ENCODE measurements at places on chromosomes 6 and 20.
A peak's percentile ranks its signal among the peaks of the same experiment; 100 is the strongest.

DNA sequence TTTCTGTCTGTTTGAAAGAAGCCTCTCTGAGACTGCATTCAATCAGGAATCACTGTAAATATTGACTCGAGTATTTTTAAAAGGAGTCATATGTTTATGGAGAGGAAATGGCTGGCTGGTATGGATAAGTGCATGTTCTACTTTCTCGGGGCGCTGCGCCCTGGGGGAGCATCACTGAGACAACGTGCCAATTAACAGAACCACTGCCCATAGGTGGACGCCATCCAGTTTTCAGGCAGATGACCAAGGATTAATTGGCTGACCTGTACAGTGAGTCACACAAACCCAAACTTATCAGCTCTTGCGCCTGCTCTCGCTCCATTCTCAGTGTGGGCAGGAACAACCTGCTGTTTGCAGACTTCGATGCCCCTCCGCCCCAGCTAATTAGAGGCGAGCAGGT is 571.2 kb downstream of the QKI start:
- DNase-seq: no peak

DNA sequence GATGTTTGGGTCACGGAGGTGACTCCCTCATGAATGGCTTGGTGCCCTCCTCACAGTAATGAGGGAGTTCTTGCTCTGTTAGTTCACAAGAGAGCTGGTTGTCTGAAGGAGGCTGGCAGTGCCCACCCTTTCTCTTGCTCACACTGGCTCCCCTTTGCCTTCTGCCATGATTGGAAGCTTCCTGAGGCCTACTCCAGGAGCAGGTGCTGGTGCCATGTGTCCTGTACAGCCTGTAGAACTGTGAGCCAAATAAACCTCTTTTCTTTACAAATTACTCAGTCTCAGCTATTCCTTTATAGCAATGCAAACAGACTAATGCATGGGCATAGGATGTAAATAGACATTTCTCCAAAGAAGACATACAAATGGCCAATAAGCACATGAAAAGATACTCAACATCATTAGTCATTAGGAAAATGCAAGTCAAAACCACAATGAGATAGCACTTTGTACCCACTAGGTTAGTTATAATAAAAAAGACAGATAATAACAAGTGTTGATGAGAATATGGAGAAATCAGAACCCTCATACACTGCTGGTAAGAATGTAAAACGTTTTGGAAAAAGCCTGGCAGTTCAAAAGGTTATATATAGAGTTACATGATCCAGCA is 17.7 kb downstream of the C20orf203 start:
- no peak for DNase-seq

- DNase-seq: no peak
These were observed 39.7 kb upstream of the COL10A1 start for GRCh38 chr6:116165596-116165995.

- DNase-seq: no peak
These were observed 13.3 kb upstream of the GGTLC1 start for GRCh38 chr20:24001712-24002405.

- DNase-seq: no peak
These were observed 98.5 kb downstream of the LY86 start for GRCh38 chr6:6686748-6687601.

DNA sequence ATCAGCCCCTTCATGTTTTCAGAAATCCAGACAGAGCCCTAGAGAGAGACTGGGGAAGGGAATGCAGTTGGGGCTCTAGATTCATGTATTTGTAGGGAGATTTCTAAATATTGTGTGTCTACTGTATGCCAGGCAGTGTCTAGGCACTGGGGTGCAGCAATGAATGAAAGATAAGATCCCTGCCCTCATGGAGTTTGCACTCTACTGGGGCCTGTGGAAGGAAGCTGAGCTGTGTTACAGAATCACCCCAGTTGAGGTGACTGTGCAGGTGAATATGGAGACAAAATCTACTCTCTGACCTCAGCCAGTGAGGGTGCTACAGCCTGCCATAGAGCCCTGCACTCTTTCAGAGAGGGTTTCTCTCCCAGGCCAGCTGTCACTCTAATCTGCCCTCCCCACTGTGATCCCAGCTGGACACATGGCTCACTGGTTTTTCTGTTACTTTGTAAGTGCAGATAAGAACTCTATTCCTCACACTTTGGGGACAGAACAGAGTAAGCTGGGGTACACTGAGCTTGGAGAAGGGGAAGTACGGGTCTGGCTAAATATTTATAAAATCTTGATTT is 69.2 kb upstream of the E2F3 start:
- no peak for DNase-seq

GRCh38 chr20:47129306-47129705 is 227.2 kb downstream of the ZMYND8 start:
- no peak for DNase-seq

DNA sequence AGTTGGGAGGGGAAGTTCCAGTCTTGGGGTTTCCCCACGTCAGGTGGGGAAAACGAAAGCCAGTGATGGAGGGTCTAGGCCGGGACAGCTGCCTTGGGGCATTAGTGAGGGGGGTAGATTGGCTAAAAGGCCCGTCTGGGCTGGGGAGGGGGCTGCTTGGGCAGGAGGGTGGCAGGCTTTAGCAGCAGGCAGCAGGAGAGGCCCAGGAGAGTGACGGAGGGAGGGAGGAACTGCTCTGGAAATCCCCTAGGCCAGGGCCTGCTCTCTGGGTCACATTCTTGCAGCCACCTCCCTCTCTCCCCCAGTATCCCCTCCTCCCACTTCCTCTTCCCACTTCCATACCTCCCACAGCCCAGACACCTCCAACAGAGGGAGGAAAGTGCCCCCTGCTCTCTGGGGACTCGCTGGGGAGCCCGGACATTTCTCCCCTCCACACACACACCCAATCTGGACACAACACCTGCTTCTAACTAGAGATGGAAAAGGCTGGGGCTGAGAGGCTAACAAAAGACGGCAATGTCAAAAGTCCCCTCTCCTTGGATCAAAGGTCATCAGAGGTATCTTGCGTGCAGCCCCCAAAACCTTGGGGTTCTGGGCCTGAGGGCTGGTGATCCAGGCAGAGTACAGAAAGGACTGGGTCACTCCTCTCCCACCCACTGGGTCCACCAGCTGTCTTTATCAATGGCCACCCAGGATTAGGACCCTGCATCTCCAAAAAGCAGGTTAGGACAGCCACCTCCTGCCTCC is 1.8 kb downstream of the NFKBIE start:
- peak; percentile 41 for DNase-seq

- no peak for DNase-seq
These were observed 61.0 kb downstream of the NUDT3 start for GRCh38 chr6:34331371-34332050.

DNA sequence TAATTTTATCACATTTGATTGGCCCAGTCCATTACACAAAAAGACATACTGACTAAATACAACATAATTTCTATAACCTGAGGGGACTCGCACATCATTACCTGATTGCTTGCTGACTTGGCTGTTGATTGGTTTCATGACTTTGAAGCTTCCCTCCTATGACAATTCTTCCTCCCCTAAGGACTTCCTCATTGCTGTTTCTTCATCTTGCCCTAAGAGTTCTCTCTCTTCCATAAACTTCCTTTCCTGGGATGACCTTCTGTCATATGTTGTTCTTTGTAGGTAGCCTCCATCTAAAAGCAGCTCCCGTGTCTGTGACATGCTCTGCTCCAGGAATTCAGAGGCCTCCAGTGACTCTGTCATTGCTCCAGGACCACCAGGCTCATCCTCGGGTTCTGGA is 22.6 kb downstream of the RSPH3 start:
- DNase-seq: no peak

DNA sequence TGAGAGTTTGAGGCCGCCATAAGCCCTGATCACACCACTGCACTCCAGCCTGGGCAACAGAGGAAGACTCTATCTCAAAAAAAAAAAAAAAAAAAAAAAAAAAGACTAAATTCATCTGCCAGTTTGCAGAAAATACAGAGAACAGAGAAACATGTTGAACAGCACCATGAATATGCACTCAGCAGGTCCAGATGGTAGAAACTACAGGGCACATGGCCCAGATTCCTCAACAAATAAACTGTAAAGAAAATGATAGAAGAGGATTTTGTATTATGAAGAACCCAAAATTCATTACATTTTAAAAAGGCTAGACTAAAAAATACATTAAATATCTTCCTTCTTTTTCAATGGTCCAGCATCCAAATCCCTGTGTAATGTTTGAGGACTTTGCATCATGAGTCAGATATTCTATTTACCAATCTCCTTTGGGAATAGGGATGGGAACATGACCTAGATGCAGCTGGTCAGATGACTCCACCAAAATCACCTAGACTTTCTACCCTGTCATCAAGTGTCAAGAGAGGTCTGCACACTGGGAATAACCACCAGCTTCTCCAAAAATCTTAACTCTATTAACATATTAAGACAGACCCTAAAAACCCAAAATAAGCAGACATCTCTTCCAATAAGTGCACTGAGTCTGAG is 189.1 kb upstream of the TCF21 start:
- DNase-seq: no peak

- DNase-seq: no peak
These were observed 68.5 kb downstream of the TMEM200A start for GRCh38 chr6:130434174-130434873.

- no peak for DNase-seq
These were observed 125.5 kb downstream of the THEMIS start for GRCh38 chr6:127775371-127775770.

- DNase-seq: no peak
These were observed 4.2 kb upstream of the ANGPT4 start for GRCh38 chr20:920311-920710.

DNA sequence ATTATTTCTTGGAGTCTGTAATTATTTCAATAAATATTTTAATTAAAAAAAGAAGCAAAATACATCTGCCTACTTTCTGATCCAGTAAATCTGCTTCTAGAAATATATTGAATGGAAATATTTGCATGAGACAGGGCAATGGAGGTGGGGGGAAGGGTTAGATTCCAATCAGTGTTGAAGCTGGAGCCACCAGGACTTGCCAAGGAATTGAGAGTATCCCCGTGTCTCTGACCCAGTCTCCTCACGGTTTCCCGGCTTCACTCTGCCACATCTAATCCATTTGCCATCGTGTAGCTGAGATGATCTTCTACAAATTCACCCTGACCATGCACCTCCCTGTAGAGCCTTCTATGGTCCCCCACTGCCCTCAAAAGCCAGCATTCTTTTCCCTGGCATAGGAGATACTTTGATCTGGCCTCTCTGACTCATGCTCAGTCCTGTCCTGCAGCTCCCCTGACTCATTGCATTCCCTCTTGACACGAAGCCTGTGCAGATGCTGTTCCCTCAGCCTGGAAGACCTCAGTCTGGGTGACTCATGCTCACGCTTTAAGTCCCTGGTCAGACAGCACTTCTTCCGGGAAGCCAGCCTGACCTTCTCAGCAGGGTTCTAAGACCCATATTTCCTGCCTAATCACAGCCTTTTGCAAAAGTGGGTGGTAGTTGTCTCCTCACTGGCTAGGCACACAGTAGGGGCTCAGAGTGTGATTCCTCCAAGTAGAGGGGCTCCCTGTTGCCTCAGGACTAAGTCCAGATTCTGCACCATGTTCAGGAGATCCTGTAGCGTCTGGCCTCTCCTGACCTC is 23.0 kb upstream of the FKBP1A start:
- DNase-seq: no peak

- no peak for DNase-seq
These were observed 9.2 kb downstream of the NRN1 start for GRCh38 chr6:5997420-5997987.

- DNase-seq: no peak
These were observed 75.9 kb downstream of the MYLK4 start for GRCh38 chr6:2674857-2675256.

DNA sequence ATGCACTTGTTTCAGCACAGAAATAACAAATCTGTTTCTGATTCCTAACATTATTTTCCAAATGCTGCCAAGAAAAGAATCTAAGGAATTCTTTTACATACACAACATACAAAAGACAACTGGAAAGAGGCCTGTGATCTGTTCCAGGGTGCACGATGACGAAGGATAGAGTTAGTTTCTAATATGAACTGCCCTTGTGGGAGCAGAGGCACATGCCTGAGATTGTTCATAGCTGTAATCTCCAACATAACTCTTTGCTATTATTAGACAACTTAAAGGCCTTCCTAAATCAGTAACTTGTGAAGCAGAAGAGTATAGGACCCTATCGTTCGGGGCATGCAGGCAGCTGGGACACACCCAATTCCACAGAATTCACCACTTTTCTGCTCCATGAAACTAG is 41.2 kb upstream of the NHSL1 start:
- no peak for DNase-seq

DNA sequence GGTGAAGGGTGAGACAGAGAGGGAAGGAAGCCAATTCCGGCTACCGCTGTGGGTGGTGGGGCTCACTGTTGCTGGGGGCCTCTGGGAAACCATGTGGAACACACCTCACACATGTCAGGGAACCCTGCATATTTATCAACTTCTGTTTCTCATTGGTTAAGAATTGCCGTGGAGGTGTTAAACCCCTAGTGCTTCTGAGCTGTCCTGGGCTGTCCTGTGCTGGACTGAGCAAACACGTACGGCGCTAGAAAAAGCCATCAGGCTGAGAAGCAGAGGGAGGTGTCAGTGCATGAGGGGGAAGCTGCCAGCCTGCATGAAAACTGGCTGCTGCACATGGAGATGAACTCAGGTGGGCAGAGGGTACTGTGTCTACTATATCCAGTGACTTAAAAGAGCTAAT is 103.9 kb upstream of the JAG1 start:
- no peak for DNase-seq

DNA sequence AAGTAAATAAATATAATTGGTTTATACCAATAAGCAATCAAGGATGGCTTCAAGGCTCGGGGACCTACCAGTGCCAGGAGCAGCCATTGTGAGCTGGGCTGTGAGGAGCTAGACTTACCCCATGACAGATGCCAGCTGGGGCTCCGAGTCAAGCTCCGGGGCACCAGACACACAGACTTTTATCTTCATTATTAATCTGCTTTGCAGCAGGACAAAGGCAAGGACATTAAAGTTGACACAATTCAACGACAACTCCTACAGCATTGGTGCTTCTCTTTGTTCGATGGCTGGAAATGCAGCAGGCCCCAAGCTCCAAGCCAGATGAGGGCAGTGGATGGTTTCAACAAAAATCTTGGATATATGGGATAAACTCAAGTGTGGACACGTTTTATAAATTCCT is 68.3 kb downstream of the CD24 start:
- DNase-seq: no peak

DNA sequence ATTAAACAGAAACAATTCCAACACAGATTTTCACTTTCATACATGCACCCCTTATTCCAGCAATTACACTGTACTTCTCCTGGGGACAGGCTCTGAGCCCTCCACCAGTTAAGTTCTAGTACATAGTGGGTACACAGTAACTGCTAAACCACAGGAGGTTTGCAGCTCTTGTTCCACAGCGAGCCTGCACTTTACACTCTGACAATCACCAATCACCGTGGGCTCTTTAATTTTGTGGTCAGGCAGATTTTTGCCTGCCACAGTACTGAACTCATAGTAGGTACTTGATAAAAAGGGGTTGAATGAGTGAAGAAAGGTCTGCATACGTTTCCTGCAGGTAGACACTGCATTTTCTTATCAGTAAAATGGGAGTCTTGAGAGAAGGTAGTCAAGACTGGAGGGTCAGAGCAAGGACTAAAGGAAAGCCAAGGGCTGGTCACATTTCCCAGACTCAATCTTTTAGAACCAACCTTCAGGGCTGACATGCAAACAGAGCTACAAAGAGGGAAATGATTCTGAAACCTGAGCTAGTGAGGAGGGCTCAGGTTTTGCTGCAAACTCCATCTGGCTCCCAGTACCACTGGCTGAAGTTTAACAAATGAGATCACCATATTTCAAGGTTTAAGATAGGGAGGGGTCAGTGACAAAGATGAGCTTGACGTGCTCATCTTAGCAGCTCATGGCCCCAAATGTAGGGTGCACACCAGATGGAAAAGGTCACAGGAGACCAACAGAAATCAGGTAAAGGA is 404.6 kb downstream of the BTBD9 start:
- no peak for DNase-seq
